ENCODE measurements at places on chromosomes 1 and 21.
A peak's percentile ranks its signal among the peaks of the same experiment; 100 is the strongest.

DNA sequence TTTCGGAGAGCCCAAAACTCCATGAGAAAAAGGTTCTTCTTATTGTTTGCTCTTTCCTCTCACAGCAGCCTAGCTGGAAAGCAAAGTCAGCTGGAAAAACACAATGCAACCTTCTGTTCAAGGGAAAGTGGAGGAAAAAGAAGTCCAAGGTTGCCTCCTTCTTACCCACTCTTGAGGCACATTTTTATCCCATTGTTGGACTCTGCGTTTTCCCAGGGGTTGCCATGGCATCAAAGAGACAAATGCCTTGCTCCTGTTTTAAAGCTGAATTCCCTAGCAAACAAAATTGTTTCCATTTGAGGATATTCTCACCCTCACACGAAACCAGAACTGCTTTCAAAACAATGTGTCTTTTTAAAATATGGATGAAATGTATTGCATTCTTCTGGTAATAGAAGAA is 45.1 kb upstream of the PALMD start:
- DNase-seq = no peak

DNA sequence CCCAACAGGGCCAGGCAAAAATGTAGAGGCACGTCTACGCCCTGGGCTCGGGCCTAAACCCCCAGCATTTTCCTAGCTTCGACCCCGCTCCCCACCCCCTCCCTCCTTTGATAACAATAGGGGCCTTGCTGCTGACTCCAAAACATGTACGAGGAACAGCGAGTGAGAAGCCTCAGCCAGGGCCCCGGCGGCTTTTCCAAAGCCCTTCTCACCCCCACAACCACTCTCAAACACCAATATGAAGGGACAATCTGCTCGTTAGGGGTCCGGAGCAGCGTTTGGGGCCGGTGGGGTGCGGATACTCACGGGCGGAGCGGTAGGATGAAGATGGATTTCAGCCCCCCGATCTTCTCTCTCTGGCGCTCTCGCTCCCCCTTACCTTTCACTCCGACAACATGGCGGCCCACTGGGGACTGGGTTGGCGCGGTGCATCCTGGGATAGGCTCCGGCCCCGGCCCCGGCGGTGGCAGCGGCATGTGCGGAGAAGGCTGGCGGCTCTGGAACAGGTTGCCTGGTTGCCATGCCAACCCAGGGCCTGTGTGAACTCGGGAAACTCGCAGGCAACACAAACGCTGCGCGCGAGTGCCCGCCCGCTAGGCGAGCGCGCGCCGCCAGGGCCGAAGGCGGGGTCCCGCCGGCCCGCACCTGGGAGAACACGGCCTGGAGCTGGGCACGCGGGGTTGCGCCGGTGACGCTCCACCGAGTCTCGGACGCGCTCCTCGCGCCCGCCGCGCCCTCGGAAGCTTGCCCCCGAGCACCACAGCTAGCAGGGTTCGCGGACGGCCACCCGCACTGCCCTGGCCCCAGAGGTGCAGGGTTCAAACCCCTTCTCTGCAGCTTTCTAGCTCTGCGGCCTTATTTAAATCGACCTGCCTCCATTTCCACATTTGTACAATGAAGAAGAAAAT is at the start of gene PUM1:
Gene PUM1 (minus strand): TSS at position 408 of the 908 bp plus-strand sequence. CDS start 6,151 bp downstream, outside the sequence.
- peak; percentile 94 for DNase-seq

DNA sequence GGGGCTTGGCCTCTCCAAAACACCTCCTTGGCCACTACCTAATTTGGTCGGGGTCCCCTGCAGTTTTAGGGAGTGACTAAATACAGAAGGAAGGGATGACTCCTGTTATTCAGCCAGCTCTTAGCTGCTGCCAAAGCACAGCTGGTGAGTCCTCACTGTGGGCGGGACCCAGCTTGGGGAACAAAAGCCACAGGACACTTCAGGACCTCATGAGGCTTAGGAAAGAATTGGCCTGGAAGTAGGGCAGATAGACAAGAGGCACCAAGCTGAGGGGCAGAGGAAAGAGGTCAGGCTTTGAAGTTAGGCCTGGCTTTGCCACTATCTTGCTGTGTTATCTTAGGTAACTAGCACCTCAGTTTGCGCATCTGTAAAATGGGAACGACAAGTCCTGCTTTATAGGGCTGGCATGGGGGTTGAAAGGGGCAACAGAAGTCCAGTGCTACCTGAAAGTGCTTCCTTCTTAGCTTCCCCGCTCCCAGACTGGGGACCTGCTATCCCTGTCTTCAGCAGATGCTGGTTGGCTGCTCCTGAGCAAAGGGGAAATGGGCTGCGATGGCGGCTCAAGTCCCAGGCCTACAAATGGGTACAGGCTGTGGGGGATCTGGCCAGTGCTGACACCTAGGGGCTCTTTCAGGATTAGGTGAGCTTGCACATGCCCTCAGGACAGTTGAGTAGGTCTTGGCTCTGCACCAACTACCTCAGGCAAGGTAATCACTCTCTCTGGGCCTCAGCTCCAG is 15.7 kb downstream of the IFI6 start:
- peak; percentile 74 for DNase-seq

GRCh38 chr1:226793620-226794276 is 54.7 kb upstream of the ITPKB start:
- no peak for DNase-seq

GRCh38 chr1:207335138-207335537 is 13.7 kb downstream of the CD55 start:
- no peak for DNase-seq

DNA sequence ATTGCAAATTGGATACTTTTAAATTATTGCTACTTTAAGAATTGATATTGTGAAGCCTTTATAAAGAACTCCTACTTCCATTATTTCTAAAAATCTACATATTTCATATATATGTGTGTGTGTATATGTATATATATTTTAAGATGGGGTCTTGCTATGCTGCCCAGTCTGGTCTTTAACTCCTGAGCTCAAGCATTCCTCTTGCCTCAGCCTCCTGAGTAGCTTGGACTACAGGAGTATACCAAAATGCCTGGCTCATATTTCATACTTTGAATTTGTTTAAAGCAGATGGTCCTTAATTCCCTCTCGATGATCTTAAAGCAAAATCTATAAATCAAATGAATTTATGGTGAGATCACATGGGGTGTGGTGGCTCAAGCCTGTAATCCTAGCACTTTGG is 25.1 kb upstream of the CPLANE2 start:
- DNase-seq = no peak

DNA sequence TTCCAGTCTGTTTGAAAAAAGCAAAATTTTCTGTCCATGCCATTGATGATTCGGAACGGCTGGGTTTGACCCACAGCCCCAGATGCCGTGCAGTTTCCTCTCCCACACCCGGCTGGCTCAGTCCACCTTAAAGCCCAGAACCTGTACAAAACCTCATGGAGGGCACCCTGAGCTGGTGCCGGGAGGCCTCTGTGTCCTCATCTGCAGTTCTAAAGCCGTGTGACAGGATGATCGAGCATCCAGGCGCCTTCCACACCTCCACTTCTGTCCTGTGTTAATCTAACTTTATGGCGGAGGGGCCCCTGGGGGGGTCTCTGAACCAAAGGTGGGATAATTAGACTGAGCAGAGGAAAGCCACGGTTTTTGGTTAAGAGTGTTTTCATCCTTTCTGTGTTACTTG is 49.6 kb downstream of the SLC37A1 start:
- DNase-seq = no peak

DNA sequence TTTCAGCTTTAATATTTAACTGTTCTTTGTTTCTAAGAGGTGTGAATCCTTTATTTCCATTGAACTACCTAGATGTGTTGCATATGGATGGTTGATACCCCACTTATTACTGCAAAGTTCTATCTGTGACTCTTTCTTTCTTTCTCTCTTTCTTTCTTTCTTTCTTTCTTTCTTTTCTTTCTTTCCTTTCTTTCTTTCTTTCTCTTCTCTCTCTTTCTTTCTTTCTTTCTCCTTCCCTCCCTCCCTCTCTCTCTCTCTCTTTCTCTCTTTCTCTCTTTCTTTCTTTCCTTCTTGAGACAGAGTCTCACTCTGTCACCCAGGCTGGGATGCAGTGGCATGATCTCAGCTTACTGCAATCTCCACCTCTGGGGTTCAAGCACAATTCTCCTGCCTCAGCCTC is 34.1 kb downstream of the GABPB2 start:
- DNase-seq = no peak

- DNase-seq = no peak
These were observed 882.9 kb upstream of the ADGRL2 start for GRCh38 chr1:80917826-80918225.

DNA sequence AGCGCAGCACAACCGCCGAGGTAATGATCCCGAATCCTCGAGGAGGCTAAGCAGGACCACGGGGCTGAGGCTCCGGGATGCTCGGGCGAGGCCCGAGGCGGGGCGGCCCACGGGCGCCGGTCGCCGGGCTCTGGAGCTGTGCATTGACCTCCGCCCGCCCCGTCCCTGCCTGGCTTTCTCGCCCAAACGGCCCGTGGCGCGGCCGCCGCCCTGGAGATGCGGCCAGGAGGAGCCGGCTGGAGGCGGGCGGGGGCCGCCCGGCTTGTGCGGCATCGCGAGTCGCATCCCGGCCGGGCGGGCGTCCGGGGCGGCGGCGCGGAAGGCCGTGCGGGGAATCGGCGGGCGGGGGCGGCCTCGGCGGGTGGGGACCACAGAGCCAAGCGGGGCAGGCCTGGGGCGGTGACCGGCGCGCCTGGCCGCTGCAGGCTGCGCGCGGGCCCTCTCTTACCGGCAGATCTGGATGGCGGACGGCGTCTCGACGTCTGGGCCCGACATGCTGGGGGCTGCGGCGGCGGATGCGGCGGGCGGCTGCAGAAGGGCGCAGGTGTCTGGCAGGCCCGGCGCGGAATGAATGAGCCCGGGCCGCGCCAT is 663 bp downstream of the ACOT7 start:
- no peak for DNase-seq

GRCh38 chr1:172936088-172936645 is 114.6 kb downstream of the TNFSF18 start:
- no peak for DNase-seq

- no peak for DNase-seq
These were observed 57.9 kb upstream of the TENT5B start for GRCh38 chr1:27070390-27071048.

DNA sequence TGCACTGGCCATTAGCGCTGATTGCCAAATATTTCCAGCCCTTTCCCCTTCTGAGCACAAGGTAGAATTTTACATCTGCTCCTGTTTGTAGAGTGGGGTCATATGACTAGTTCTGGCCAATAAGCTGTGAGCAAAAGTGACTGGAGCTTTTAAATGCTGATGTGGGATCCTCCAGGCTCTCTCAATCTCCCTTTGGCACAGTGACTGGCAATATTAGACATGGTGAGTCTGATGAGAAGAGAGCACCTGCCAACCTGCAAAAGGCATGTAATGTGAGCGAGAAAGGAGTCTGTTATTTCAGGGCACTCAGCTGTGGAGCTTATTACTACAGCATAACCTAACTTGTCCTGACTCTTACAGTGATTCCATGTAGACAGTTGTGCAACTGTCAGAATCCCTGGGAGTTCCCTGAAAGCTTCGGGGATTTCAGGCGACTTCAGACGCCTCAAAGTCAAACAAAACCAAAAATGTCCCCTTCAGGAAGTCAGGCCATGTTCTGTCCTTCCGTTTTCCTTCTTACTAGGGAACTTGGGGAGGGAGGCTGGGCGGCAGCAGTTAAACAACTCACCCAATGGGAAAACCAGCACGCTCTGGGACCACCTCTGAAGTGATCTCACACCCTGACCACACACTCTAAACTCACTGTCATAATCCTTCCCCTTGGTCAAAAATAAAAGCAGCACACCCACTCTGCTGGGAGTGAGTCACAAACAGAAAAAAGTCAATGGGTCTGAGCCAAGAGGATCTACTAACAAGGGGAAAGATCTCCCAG is 3.6 kb upstream of the RASSF5 start:
- peak; percentile 98 for DNase-seq

DNA sequence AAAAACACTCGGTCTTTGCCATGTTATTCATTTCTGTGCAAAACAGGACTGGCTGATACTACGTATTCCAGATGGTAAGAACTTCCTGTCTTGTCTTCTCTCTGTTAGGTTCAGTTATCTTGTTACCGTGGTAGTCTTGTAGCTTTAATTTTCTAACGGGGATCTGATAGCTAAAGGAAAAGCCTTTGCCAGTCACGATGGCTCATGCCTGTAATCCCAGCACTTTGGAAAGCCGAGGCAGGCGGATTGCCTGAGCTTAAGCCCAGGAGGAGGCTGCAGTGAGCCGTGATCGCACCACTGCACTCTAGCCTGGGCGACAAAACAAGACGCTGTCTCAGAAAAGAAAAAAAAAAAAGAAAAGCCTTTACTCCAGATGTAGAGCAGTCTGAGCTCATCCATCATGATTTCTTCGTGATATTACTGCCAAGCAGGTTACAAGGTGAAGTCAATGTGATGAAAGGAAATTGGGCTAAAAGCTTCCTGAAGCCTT is 11.1 kb upstream of the MSTO1 start:
- peak; percentile 53 for DNase-seq

- no peak for DNase-seq
These were observed 402.1 kb upstream of the B3GALT2 start for GRCh38 chr1:193588311-193589082.

DNA sequence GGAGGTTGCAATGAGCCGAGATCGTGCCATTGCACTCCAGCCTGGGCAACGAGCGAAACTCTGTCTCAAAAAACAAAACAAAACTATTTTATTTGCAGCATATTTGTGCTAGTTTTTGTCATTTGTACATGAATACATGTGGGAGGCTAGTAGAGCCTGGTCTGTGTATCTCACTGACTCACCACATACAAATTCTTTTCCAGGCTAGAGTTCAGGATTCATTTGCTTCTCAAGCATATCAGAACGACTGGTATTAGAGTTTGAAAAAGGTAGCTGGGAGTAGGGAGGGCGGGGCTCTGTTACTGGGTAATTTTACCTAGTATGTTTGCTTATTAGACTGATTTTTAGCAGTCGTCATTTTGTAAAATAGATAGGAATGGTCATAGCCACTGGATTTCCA is 4.5 kb upstream of the TOR3A start:
- DNase-seq = peak; percentile 53

- peak; percentile 51 for DNase-seq
These were observed 32.7 kb upstream of the WASF2 start for GRCh38 chr1:27522432-27523336.

DNA sequence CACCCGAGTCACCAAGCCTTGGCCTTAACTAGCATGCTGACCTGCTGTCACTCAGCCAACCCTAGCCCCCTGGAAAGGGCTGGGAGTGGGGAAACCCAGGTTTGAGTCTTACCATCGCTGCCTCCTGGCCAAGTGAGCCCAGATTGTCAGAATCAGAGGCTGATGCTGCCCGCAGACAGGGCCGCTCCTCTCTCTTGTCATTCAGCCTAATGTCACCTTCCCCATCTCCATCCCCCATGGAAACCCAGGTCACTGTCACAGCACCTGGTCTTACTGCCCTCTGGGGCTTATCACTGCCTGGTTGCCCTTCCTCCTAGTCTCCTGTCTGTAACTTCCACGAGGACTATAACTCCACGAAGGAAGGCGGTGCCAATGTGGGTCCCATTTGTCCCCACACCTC is 53.6 kb upstream of the CASZ1 start:
- no peak for DNase-seq

GRCh38 chr1:156908541-156908940 is 11.9 kb upstream of the LRRC71 start:
- no peak for DNase-seq

Data from fibroblast of the aortic adventitia (primary cell).